Cortex of kidney (tissue), 1 donor: ENCODE measurements at places on chromosomes 6 and 20.

DNA sequence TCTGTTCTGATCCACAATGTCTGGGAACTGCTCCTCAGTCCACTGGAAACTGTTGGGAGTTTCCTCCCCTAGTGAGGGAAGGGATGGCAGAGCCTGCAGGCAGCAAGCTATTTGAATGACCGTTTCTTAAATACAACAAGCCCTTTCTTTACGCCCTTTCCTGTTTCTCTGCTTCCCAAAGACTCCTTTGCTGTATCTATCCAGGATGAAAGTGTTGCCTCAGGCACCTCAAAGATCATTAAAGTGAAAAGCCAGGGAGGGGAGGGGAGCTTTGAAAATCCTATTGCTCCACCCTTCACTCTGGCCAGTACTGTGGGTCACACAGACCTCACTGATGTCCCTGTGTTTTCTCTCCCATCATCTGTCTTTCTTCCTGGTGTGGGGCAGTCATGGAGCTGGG is 213.1 kb downstream of the RNF144B start:
- no peak for DNase-seq

DNA sequence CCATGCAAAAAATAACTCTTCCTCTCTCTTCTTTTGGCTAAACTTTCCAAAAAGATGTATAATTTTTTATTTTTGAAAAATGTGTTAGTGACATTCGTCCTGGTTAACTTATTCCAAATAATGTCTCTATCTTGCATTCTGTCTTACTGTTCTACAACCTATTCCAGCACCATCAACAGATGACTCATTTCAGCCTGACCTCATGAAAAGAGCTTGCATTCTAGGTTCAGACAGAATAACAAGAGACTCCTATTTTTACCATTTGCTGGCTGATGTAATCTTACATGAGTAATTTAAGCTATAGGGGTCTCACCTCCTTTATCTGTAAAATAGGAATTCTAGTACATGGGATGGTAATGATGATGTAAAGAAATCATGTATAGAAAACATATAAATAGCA is 109.0 kb downstream of the FUT9 start:
- no peak for DNase-seq

DNA sequence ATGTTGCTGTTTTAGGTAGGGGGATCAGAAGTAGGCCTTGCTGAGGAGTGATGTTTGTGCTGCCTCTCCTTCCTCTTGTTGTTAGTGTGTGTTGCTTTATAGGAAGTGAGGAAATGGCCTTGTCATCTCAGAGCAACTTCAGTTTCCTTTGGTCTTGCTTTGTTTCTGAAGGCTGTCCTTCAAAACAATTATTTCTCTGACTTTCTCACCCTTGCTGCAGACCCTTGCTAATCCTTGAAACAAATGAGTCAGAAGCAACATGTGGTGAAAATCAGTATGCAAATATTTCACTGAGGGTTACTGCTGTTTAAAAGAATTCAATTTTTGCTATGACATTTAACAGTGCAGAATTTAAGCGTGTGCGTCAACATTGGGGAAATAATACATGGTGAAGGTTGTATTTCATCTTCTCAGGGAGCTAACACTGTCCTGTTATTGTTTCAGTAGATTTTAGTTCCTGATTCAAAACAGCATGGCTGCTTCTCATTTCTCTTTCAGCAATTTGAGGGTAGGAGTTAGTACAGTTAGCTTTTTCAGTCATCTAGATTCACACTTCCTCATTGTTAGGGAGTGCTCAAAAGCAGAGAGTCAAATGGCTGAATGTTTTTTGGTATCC is 13.8 kb downstream of the RNF144B start:
- DNase-seq = no peak

GRCh38 chr20:46512943-46513844 is at the start of gene ZNF334:
ZNF334 (minus strand) TSS chr20:46513559; CDS start chr20:46512102, 1,457 bp downstream.
- no peak for DNase-seq

- DNase-seq = no peak
Observed at GRCh38 chr6:41428996-41429421, 93.6 kb downstream of the NCR2 start.

- no peak for DNase-seq
Observed at GRCh38 chr6:14849185-14849584, 396.7 kb upstream of the JARID2 start.

- no peak for DNase-seq
Observed at GRCh38 chr6:107625264-107625663, 135.3 kb downstream of the SOBP start.

GRCh38 chr20:58702161-58702510 is 9.5 kb downstream of the NPEPL1 start:
- DNase-seq = no peak

GRCh38 chr20:58938541-58938940 is 42.5 kb upstream of the NELFCD start:
- DNase-seq = no peak

- DNase-seq = no peak
Observed at GRCh38 chr20:46953596-46953995, 59.0 kb downstream of the EYA2 start.
